ENCODE measurements at places on chromosomes 5 and 9. TPM values are rescaled to one million over a fixed set of nuclear protein-coding genes. Genes with fewer than 3 reads are reported as not detected.

DNA sequence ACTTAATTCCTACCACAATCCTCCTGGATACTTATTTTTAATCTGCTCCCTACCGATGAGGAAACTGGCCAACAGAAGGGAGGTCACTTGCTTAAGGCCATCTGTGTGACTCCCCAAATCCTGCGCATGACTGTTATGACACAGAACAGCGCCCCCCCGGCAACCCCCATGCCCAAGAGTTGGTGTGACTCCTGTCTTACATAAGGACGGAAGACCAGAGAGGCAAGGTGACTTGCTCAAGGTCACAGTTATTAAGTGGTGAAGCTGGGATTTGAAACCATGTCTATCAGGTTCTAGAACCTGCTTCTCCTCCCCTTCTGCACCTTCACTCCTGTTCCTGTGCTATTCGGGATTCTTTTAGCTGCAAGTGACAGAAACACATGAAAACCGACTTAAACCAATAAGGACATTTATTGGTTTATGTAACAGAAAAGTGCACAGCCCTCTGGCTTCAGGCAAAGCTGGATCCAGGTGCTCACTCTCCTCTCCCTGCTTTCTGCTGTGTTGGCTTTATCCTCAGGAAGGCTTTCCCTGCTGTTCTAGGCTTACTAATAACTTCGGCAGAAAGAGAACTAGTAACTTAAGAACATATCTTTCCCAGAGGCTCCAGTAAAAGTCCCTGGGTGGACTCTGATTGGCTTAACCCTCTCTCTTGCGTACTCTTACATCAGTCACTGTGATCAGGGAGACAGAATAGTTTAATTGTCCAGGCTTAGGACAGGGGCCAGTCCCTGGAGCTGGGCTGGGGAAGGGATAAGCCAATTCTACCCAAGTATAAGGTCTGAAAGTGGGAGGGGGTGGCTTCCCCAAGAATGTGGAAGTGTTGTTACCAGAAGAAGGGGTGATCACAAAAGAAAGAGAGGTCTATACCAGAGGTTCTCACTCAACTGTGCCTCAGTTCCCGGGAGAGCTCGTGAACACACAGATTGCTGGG, 43.7 kb downstream of the FGF18 start:
- DNase-seq: no peak

DNA sequence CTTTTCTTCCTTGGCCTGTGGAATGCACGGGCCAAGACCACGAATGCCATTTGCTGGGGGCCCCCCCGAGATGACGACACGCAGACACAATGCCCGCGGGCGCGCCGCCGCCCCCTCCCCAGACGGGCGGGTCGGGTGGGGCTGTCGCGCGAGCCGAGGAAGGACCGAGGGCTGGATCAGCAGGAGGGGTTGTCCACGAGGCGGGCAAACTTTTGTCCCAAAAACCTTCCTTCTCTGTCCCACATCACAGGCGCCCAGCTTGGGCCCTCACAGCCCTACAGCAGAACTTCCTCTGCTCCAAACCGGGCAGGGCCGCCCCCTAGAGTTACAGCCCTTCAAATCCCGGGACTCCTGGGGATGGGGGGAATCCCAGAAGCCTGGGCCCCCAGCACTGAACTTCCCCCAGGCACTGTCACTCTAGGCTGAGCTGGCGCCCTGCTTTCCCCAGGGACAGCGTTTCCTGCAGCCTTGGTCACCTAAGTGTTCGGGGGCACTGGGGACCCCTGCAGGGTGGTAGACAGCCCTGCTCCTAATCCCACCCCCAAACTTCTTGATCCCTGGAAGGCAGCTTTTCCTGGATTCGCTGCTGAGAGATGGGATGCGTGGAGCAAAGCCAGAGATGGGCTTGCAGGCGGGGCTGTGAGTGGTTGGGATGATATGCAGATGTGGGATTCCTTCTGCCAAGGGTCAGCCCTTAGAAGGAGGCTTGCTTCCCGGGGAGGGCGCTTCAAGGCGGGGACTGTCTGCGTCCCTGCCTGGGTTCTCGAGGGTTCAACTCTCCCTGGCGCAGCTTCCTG, 980 bp downstream of the COL5A1 start:
- DNase-seq: no peak

GRCh38 chr9:130232899-130233586, 32.5 kb upstream of the HMCN2 start:
- no peak for DNase-seq

DNA sequence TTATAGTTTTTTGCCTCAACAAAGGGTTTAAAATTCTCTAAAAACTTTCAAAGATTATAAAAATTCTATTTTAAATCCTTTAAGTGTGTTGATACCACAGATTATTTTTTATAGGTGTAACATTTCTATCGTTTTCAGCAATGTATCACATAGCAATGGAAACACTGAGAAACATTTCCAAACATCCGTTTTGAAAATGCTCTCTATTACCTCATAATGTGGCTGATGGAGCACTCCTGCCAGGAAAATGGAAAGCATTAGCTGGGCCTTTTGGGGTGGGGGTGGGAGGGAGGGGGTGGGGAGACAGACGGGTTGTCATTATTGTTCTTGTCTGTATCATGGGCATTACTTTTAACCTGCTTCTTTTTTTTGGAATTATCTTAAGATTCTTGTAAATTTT, 516.5 kb downstream of the ACTL7B start:
- no peak for DNase-seq

DNA sequence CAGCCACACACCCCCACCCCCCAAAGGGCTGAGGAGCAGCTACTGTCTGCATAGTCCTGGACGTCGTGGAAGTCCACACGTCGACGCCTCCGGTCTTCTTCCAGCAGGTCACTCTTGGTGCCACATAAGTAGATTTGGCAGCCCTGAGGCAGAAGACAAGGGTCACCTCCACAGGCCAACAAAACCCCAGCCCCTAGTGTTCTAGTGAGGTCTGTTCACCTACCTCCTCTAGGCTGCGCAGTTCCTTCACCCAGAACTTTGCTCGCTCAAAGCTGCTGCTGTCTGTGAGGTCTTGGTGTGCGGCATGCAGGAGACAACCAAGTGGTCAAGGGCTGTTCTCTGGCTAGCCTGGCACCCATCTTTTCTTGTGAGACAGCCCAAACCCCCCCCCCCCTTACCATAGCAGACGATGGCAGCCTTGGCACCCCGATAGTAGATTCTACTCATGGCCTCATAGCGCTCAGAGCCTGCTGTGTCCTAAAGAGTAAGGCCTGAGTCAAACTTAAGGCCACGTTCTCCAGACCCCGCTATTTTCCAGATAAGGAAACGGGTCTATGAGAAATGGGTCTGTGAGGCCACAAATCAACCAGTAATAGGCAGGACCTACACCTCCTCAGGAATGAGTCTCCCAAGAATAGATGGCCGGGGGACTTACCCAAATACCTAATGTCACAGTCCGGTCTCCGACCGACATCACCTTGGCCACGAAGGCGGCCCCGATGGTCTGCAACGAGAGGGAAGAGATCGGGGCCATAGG, 987 bp downstream of the RAB24 start:
- DNase-seq: no peak

GRCh38 chr9:16258708-16259107, 611.8 kb downstream of the BNC2 start:
- DNase-seq: no peak

GRCh38 chr9:69380811-69381210, 55.8 kb downstream of the ENTREP1 start:
- DNase-seq: no peak

- DNase-seq: no peak
These were observed 119.9 kb downstream of the NTRK2 start for GRCh38 chr9:84789463-84789830.

DNA sequence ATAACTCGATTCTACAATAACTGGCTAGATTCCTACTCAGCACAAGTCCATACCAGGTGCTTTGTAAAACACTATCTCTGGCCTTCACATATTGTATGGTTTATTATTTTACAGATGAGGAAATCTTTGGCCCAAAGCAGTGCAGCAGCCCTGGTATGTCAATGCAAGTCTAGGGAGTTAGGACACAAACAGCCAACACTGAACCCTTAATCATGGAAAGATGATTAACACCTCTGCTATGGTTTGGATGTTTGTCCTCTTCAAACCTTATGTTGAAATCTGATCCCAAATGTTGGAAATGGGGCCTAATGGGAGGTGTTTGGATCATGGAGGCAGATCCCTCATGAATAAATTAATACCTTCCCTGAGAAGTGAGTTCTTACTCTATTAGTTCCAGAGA, 76.6 kb downstream of the MAPKAP1 start:
- DNase-seq: no peak

DNA sequence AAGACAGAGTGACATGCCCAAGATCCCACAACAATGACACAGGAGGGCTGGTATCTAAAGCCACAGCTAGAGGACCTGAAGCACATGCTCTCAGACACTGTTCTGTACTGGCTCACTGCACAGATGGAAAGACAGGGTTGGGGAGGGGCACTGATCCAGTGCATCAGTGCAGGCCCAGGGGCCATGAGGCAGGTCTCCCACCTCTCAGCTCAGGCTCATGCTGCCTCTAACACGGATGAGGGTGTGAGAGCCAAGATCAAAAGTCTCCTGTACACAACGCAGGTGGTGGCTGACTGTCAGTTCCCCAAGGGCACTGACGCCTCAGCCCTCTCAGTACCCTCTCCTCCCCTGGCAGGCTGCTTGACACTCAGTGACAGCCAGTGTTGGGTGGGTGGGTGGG, 10.9 kb downstream of the RAPGEF1 start:
- DNase-seq: peak; percentile 30

The TICAM2 gene
- total RNA-seq: not detected

The GRM6 gene
- total RNA-seq: not detected

The ADRB2 gene
- total RNA-seq: 0.26 TPM

The ROPN1L gene
- total RNA-seq: 3.6 TPM

The FER gene
- total RNA-seq: 1.5 TPM

The ENHO gene
- 4.0 TPM for total RNA-seq

The PCDHA1 gene
- not detected for total RNA-seq

The MYMK gene
- not detected for total RNA-seq

The PAPPA gene
- total RNA-seq: 1.9 TPM

The MPDZ gene
- 15.5 TPM for total RNA-seq

The FBN2 gene
- not detected for total RNA-seq

The SHISAL2B gene
- not detected for total RNA-seq

Data from Caki2 (cell line).